ENCODE measurements at places on chromosomes 2 and 18. TPM values are rescaled to one million over a fixed set of nuclear protein-coding genes. Genes with fewer than 3 reads are reported as not detected.

MARCO gene
- not detected for total RNA-seq

C18orf63 gene
- not detected for total RNA-seq

DNA sequence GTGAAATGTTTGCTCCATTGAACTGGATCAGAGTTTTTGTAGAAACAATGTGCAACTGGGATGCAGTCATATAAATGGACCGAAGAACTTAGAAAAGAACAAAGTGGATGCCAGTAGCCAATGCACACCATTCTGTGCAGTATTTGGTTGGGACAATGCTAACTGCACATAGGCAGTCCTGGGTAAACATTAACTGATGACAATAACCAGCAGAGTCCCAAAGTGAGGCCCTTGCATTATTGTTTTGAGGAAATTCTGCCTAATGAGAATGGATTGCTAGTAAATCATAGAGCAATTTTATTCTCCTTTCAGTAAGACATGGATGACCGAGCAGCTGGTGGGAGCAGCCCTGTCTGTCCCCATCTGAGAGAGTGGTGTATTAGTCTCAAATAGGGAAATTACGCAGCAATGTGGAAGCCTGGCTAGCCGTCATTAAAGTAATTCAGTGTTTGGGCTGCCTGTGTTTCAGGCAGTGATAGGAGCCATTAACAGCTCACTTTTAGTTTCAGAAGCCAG lies 94.9 kb downstream of the KCTD1 start:
- peaks cover under 1% of the 10 kb centered on the region for H3K4me1 ChIP-seq
- no peaks in the 10 kb centered on the region for H3K36me3 ChIP-seq
- no peak overlapping the region for H3K27ac ChIP-seq
- H3K27me3 ChIP-seq, result peaks cover 3% of the 10 kb centered on the region
- DNase-seq, result no peak
- no peak overlapping the region for H3K4me3 ChIP-seq

DNA sequence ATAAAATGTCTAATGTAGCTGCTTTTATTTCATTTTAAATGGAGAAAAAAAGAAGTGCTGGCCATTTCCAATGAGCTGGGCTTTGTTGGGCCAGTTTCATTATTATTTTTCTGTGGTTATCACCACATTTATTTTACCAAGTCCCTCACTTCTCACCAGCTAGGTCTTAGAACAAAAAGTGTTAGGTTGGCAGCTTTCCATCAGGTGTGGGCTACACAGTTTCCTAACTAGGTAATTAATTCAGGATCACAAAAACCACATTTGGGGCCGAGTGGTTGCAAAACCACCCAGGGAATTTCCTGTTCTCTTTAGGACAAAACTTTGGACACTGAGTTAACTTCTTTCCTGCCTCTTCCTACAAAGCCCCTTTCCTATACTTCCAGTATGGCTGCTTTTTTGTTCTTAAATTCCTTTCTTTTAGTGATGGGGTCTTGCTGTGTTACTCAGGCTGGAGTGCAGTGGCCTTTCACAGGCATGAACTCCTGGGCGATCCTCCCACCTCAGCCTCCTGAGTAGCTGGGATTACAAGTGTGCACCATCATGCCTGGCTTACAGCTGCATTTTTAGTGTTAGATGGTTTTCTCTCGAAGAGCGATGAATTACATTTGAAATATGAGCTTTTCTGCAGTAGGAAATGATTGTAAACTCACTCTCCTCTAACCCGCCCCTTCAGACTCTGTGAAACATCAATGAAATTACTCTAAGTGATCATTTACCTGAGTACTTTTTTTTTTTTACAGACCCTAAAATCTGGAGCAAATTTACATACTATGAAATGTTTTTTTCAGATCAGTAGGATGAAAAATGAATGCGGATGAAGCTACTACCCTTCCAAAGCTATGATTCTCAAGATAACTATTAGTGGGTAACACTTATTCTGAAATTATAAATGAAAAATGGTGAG lies 2.6 kb upstream of the ZFP36L2 start:
- H3K27me3 ChIP-seq, result no peaks in the 10 kb centered on the region
- peak overlapping the region; percentile 11 for H3K4me3 ChIP-seq

DNA sequence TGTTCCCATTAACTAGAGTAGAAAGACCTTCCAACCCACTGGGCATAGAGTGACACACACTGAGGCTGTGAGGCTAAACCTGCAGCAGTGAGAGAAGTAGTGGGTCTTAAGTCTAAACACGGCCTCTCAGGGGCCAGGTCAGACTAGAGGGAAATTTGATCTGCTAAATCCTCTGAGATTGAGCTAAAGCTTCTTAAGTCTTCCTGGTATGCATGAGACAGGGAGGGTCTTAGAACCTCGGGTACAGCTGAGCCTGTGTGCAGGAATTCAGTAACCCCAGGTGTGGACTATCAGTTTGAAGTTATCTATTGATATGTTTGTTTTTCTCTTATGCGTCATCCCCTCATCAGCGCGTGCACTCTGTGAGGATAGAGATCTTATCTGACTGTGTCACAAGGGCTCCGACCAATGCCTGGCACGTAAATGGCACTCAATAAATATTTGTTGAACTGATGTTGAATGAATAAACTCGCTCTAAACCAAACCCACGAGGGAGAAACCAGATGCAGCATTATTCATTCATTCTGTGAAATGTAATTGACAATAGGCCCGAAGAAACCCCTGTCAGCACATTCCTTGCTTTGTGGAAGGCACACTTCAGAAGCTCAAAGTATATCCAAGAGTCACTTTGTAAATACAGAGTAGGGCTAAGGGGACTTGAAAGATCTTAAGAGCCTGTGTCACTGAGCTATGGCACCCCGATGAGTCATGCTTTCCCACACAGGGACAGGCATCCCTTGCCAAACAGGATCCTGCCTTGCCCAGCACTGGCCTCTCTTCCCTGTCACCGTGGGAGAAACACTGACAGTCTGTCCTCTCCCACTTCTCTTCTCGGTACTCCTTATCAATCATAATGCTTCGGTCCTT lies 21.7 kb upstream of the RAB10 start:
- H3K36me3 ChIP-seq, result no peaks in the 10 kb centered on the region
- no peak for DNase-seq
- H3K27ac ChIP-seq, result no peak overlapping the region
- H3K27me3 ChIP-seq, result peaks cover 2% of the 10 kb centered on the region
- H3K4me1 ChIP-seq, result peaks cover 14% of the 10 kb centered on the region
- no peak overlapping the region for H3K4me3 ChIP-seq

DNA sequence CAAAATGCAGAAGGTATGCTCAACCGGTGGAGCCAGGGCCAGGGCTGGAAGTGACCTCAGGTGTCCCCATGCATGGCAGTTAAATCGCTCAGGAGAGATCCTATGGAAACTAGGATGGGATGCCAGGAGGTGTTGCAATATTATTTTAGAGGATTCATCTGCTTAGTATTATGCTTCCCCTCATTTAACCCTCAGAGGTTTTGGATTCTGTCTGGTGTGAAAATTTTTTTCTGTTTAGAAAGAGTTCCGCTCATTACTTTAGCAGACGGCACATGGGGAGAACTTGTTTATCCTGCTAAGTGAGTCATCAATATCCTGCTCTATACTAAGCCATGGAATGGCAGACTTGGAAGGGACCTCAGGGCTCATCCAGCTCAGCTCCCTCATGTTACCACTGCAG lies 42.5 kb downstream of the TRIB2 start:
- peaks cover 8% of the 10 kb centered on the region for H3K4me1 ChIP-seq
- H3K36me3 ChIP-seq, result no peaks in the 10 kb centered on the region
- no peak overlapping the region for H3K4me3 ChIP-seq
- H3K27ac ChIP-seq, result no peak overlapping the region
- DNase-seq, result no peak
